ENCODE measurements at places on chromosomes 16 and 17.
A peak's percentile ranks its signal among the peaks of the same experiment; 100 is the strongest.

GRCh38 chr17:21295036-21295952 lies 10.8 kb downstream of the MAP2K3 start:
- DNase-seq: no peak

GRCh38 chr16:78458588-78458987 lies 359.1 kb downstream of the WWOX start:
- no peak for DNase-seq

GRCh38 chr17:59391021-59391420 lies 59.6 kb downstream of the YPEL2 start:
- no peak for DNase-seq

- DNase-seq: no peak
Measured at GRCh38 chr16:21283521-21284289, 5.6 kb upstream of the CRYM start.

GRCh38 chr17:35587074-35587961 lies at the start of gene AP2B1:
TSS of gene AP2B1 (plus strand) at chr17:35587322. CDS start at chr17:35594031, 6,709 bp downstream.
- peak; percentile 87 for DNase-seq

DNA sequence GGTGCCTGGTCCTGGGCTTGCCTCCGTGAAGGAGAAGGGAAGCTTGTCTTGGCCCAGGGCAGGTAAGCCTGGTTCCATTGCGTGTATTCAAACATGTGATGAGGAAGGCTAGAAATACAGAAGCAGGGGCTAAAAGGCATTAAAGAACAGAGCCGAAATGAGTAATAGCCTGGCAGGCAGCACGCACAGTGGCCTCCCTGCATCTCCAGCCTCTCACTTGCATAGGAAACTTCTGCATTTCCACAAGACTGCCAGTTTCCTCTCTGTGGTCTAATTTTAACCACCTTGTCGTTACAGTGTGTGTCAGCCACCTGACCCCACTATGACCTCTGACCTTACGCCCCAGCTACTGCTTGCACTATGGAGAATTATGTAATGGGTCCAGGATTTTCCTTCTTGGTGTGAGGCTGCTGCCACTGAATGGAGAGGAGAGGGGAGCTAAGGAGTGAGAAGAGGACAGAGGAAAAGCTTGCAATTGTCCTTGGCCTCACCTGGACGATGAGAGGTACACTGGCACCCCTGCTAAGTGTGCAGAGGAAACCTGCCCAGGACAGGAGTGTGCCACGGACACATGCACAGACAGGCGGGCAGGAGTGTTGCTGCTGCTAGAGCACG lies 32.8 kb downstream of the HIC1 start:
- DNase-seq: peak; percentile 43

DNA sequence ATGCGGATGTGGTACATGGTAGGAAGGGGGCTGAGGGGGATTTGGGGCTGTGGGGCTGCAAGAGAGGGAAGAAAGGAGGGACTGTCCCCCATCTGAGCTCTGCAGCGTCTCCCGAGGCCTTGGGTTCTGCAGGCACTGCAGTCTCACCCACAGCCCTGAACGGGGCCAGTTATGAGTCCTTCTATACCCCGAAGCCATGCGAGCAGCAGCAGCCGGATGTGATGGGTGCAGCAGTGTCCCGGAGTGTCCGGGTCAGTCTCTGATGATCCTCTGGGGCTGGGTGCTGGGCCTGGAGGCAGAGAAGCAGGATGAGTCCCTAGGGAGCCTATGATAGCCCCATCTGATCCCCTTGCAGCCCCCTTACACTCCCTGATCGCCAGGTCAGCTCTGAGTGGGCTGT lies 41.5 kb downstream of the CPNE2 start:
- no peak for DNase-seq

DNA sequence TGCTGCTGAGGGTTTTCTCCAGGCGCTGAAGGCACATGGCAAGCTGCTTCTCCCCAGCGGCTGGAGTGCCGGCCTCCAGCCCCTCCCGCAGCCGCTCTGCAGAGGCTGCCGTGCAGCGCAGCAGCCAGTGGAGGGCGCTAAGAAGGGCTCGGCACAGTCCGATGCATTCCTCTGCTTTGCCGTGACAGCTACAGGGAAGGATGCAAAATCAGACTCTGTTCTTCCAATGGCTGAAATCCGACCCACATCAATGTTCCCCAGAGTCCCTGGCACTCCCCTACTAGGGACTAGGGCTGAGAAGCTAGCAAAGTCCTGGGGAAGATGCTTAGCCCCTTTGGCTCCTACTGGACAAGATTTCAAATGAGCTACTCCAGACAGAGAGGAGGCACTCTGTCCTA lies 19.0 kb downstream of the MED24 start:
- DNase-seq: no peak

GRCh38 chr17:41683441-41684007 lies 5.2 kb upstream of the EIF1 start:
- no peak for DNase-seq

GRCh38 chr17:34370997-34371395 lies 8.0 kb upstream of the CCL1 start:
- DNase-seq: no peak

DNA sequence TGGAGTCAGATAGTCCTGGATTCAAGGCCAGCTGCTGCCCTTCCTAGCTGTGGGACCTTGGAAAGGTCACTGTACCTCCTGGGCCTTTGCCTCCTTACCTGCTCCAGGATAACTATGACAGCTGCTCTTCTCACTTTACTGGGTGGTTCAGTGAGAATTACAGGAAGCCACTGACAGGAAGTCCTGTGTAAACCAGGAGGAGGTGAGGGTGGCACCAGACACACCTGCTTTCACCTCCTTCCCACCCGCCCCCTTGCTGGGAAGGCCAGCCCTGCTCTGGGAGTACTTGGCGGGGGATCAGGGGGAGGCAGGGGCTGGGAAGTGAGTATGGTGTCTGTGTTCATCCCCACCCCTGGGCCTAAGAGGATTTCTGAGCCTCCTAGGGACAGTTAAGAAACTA lies 42.6 kb downstream of the CPNE2 start:
- DNase-seq: no peak

- DNase-seq: no peak
Measured at GRCh38 chr17:50222922-50223321, 21.5 kb upstream of the COL1A1 start.

GRCh38 chr17:29613352-29613837 lies 9.3 kb downstream of the CORO6 start:
- DNase-seq: no peak

- no peak for DNase-seq
Measured at GRCh38 chr16:80375513-80375912, 165.3 kb upstream of the DYNLRB2 start.

- no peak for DNase-seq
Measured at GRCh38 chr17:64261417-64262145, 1.5 kb downstream of the TEX2 start.

GRCh38 chr17:11326492-11326891 lies 85.5 kb downstream of the SHISA6 start:
- no peak for DNase-seq

DNA sequence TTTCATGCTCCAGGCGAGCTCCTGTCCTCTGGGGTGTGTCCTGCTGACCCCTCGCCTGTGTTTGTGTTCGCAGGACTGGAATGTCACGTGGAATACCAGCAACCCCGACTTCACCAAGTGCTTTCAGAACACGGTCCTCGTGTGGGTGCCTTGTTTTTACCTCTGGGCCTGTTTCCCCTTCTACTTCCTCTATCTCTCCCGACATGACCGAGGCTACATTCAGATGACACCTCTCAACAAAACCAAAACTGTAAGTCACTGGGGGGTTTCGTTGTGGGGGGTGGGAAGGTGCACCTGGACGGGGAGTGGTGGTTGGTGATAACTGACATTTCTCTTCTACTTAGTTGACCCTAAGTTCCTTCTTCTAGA lies 58.3 kb downstream of the ABCC1 start:
- DNase-seq: peak; percentile 51

DNA sequence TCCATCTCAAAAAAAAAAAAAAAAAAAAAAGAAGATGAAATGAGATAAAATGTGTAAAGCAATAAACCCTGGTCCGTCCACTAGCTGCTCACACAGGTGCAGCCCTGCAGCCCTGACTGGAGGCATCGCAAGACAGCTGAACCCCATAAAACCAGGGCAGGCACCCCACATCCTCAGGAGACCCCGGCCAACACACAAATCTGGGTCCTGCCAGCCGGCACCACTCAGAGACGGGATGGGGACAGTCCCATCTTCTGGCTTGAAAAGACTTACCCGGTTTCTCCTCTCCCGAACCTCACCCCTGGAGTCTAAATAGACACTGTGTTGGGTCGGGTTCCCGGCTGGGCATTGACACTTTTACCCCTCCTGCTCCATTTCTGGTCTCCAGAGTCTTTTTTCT lies 52.7 kb upstream of the TNRC6C start:
- no peak for DNase-seq

DNA sequence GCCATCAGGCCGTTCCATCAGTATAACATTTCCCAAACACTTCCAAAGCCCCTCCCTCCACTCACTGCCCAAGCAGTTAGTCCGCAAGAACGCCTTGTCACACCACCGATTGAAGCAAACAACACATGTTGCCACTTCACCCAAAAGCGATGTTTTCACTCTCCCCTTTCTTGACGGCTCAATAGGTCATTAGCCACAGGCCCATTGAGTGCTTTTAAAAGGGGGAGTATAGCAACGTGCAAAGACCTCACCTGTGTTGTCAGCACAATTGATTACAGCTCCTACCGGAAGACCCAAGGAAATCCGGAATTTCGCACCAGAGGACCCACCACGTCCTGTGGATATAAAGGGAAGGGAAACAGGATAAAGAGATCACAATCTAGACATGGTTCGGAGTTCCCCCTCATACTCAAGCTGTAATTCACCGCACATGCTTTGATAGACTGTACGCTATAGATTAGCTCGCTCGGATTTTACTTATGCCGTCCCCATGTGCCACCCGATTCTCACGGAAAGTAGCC lies 690 bp downstream of the RPL23 start:
- no peak for DNase-seq

DNA sequence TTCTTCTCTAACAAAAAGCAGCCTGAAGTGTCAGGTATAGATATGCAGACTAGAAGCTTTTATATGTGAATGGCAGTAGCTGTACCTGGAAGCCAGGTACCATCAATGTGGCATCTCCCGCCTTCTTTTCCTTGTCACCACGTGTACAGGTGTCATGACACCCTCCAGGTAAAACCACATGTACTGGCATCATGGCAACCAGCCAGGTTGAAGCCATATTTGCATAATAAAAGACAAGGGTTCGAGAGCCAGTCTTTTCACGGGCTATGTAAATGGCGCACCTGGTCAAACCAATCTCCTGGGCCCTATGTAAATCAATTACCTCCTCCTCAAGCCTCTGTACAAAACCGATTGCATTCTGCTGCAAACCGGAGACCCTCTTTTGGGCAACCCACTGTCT lies 541.3 kb downstream of the CDH11 start:
- no peak for DNase-seq

- no peak for DNase-seq
Measured at GRCh38 chr17:46264456-46265198, 30.3 kb upstream of the LRRC37A start.

DNA sequence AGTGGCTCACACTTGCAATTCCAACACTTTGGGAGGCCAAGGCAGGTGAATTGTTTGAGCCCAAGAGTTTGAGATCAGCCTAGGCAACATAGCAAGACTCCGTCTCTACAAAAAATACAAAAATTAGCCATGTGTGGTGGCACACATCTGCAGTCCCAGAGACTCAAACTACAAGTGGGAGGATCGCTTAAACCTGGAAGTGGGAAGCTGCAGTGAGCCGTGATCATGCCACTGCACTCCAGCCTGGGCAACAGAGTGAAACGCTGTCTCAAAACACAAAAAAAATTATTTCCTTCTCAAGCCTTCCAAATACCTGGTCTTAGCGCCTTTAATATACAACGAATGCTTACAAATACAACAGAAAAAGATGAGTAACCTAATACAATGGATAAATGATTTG lies 19.7 kb upstream of the CBX2 start:
- DNase-seq: no peak

- no peak for DNase-seq
Measured at GRCh38 chr16:10323528-10323869, 62.4 kb upstream of the ATF7IP2 start.

DNA sequence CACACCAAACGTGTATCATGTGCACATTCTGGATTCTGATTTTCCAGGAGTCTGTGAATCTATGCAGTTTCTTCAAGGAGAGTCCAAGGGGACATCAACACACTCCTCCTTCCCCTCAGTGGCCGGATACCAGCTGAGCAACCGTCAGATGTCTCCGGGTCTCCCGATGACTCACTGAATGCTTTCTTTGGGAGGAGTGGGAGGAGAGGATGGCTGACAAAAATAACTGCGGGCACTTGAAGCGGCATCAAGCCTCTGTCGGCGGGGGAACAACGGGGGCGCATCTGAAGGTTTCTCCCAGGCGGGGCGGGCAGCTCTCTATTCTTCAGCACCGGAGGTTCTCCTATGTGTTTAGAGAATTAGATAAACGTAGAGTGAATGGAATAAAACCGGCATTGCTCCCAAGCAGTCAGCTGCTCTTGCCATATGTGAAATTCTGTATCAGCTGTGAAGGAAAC lies 24.6 kb upstream of the LRRC75A start:
- DNase-seq: no peak

GRCh38 chr16:79593074-79593531 lies 7.4 kb downstream of the MAF start:
- no peak for DNase-seq

DNA sequence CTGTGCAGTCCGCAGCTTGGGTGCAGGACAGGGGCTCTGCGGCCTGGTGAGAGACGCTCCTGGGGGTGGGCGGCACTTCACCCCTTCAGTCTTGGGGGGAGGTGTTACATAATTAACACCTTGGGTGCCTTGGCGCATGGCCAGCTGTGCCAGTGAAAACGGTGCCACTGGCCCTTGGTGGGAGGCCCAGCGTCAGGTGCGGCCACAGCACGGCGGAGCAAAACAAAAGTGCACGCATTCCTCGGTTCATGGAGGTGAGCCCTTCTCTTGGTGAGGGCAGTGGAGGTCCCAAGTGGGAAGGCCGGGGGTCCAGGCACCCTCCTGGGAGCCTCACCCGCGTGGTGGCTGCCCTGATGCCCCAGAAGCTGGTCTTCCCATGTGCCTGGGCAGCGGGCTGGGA lies 89.8 kb downstream of the ENGASE start:
- DNase-seq: no peak

DNA sequence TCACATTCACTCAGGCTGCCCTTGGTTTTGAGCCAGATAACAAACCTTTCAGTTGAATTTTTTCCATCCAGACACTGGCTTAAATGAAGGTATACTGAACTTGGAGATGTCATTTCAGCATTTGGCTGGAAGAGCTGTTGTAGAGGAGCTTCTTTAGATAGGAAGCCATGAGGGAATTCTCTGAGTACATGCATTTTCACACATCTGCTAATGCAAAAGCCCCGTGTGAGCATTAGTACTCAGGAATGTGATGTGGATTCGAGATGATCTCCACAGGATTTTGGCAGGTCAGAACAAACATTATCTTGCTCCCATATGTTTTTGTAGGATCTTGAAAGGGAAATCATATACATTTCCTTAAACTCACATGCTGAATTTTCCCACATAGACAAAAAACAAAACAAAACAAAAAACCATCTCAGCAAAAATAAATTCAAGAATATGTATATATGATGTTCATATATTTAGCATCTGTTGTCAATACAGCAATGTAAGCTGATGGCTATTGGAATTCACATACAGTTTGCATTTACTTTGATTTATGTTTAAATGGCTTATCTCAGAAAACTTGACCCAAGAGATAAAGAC lies 277.2 kb upstream of the TBX2 start:
- no peak for DNase-seq

GRCh38 chr17:41986634-41987033 lies 20.0 kb downstream of the CNP start:
- DNase-seq: no peak

GRCh38 chr16:726438-727290 lies at the start of the genes CCDC78 and HAGHL:
TSS of gene CCDC78 (minus strand) at chr16:726443. CDS start at chr16:726367, 76 bp downstream.
TSS of gene HAGHL (plus strand) at chr16:727106. CDS start at chr16:727510, 404 bp downstream.
- no peak for DNase-seq
